Vagina (tissue), 2 donors: ENCODE measurements at places on chromosomes 3 and 15.

DNA sequence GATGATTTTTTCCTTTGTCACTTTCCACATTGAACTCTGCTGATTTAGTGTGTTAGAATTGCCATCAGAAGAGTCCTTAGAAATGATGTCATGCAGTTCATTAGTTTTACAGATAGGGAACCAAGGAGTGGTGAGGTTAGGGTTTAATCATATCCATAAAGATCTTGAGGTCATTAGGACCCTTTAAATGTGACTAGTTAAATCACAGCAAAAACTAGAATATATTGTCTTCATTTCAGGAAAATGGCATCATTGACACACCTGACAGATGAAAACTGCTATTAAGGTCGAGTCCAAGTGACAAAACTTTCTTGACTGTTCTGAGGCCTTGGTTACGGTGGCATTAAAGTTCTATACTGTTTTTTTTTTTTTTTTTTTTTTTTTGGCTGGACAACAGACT is 50.5 kb downstream of the MBNL1 start:
- no peak for DNase-seq

GRCh38 chr3:99659032-99659431 is 20.6 kb downstream of the COL8A1 start:
- peak; percentile 93 for DNase-seq

GRCh38 chr3:178083906-178084866 is 452.1 kb upstream of the KCNMB2 start:
- DNase-seq: no peak

DNA sequence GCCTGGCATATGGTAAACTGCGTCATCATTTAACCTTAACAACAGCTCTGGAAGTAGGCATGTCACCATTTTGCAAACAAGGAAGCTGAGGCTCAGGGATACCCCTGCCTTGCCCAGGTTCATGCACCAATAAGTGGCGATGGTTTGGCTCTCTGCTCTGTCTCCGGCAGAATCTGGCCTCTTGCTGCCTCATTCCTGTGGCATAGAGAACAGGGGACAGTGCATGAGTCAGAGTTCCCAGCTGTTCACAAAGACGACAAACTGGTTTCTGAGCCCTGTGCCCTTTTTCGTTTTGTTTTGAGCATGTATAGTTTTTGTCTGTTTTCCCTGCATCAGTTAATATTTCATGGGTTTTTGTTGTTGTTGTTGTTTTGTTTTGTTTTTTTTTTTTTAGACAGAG is 236.8 kb downstream of the OPA1 start:
- no peak for DNase-seq

DNA sequence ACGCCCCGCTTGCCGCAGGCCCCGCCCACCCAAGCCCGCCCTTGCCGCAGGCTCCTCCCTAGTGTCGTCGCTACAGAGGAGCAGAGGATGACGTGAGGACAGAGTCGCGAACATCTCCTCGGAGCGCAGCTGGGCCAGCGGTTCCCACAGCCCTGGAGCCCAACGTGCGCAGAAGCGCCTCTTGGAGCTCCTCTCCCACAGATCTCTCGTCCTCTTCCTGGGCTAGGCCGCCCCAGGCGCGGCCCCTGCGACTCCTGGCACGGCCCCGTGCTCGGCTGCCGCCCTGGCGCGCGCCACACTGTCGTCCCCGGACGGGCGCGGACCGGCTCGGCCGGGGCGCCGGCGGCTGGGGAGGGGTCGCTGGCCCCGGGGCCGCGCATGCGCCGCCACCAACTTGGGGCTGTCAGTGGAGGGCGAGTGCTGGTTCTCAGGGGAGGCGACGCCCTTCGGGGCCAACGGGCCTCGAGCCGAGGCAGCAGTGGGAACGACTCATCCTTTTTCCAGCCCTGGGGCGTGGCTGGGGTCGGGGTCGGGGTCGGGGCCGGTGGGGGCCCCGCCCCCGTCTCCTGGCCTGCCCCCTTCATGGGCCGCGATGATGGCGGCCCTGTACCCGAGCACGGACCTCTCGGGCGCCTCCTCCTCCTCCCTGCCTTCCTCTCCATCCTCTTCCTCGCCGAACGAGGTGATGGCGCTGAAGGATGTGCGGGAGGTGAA is at the start of gene TRPC1:
Gene TRPC1, plus strand, starts transcription at position 67 of the 714 bp plus-strand sequence. Its CDS starts 526 bp downstream, at position 593.
- DNase-seq: no peak

GRCh38 chr3:107710851-107711250 is 188.1 kb downstream of the BBX start:
- no peak for DNase-seq

DNA sequence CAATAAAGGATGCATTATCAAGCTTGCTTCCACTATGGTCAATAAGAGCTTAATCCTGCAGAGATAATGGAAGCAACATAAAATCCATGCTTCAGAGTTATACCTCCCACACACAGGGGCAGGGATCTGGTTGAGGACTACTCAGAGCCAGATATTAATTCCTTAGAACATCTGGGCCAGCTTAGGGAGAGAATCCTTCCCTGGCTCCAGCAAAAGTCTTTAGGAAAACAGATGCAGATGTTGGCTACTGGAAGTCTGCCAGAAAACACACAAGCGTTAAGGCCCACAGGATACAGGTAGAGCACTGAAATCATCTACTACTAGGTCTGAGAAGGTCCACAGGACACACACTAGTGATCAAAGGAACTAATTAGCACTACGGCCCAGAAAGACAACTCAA is 25.2 kb downstream of the TMEM202 start:
- DNase-seq: no peak

DNA sequence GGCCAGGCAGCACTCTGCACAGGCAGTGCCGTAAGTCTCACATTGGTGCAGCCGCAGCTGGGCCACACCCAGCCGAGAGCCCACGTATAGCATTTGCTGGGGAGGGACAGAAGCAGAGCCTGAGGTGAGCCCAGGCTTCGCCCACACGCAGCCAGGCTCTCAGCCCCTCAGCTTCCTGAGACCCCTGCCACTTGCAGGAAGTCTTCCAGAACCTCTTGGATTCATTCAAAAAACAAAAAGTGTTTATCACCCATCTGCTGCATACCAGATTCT is 6.9 kb downstream of the SEMA3G start:
- no peak for DNase-seq

DNA sequence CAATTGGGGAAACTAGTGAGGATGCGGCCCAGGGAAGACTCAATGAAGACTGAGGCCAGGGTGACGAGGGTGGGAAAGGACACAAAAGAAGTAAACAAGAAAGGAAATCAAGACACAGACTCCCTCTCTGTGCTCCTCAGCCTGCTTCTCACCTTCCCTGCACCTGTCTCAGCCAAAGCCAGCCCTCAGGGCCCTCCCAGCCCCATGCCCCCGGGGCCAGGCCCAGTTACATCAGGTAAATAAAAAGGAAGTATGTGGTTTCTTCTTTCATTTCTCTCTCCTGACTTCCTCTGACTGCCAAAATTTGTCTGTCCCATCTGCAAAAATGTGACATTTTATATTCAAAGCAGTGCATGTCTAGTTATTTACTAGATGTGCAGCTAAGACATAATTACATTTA is 328.0 kb downstream of the UACA start:
- no peak for DNase-seq

DNA sequence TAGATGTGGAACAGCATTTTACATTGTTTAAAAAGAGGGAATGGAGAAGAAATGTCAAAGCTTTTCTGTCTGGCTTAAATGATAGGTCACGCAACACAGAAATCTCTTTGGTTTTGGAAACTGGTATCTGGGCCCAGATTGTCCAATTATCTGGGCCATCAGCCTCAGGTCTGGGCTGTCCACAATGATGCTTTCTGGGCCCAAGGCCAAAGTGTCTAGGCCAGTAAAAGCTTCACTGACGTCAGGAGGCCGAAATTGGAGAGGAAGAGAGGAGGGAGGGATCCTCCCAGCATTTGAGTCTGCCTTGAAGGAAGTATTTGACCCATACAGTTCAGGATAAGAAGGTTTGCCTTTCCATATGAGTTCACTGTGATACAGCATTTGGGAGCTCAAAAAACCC is 60.7 kb upstream of the ALDH1A3 start:
- DNase-seq: no peak

DNA sequence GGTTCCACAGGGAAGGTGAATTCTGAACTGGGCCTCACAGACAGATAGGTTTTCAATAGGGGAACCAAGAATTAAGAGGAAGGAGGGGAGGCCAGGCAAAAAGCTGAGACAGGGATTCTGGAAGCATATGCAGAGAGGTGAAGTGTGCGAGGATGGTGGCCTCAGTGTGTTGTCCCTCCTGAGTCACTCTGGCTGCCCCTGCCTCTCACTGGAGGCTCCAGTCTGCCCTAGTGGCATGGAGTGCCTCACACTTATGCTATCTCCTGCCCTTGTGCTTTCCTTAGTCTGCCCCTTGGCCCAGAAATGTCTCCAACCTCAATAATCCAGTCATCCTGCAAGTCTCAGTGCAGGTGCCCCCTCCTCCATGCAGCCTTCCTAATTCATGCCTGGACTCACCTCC is 32.2 kb upstream of the RBP1 start:
- DNase-seq: peak; percentile 64

GRCh38 chr15:68407141-68407885 is 24.6 kb downstream of the ITGA11 start:
- DNase-seq: peak; percentile 84

DNA sequence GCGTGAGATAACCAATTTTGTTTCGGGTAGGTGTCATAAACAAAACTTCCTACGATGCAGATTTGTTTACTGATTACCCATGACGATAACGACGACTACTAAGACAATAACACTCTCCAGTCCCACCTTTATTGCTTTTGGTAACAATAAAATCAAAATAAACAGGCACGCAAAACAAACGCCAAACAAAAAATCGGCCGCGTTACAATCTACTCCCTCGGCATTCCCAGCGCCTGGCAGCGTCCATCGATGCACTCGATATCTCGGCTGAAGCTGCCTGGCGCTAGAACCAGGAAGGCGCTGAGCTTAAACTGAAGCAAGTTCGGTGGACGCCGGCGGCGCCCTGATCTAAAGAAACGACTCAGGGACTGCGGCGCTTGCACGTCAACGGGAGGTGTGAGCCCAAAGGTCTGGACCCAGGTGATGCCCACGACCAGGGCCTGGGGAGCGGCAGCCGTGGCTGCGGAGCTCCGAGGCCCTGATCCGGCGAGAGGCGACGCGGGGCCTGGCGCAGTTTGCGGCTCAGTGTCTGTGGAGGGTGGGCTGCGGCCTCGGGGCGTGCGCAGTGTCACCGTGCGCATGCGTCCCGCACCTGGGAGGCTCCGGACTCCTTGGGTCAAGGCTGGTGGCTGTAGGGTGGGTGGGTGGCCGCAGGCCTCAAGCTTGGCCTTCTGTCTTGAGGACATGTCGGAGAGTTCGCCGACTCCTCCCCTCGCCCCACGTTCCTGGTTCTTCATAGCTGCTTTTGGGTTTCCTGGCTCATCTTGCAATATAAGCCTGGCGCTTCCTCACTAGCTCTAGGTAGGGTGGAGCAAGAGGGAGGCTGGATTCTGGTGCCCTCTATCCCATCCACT is at the start of gene RSRC1:
Gene RSRC1, plus strand, starts transcription at position 286 of the 854 bp plus-strand sequence. CDS start 12,016 bp downstream, outside the sequence.
- DNase-seq: no peak
